ENCODE measurements at places on chromosomes 5 and 9.
A peak's percentile ranks its signal among the peaks of the same experiment; 100 is the strongest.

GRCh38 chr5:32202394-32202793 lies 28.3 kb upstream of the GOLPH3 start:
- DNase-seq: no peak

- no peak for DNase-seq
Measured at GRCh38 chr5:117475919-117476318, 901.3 kb upstream of the SEMA6A start.

- DNase-seq: no peak
Measured at GRCh38 chr9:123246534-123246933, 21.9 kb downstream of the STRBP start.

DNA sequence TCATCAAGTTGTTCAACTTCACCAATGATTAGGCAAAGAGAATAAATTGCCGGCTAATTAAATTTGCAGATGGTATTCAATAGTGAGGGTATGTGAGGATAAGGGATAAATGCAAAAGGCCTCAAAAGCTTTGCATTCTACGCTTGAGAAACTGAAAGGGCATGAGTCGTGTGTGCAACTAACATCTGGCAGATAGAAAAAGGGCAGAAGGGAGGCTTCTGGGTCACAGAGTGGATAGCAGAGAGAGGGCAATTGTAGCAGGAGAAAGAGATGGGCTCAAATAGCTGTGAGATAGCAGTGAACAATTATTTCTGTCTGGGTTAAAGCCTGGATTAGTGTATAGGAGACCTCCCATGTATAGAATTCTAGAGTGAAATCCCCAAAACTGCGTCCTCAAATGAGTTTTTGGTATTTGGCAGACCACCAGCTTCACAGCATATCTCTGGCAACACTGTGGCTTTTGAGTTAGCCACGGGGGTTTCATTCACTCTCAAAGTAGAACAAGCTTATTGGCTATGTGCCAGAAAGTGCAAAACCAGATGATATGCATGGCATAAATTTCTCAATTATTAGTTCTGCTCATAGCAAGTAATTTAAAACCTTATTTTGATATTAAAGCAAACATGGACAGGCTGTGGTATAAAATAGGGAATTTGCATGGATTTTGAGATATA lies 586.3 kb downstream of the BRINP1 start:
- DNase-seq: no peak

DNA sequence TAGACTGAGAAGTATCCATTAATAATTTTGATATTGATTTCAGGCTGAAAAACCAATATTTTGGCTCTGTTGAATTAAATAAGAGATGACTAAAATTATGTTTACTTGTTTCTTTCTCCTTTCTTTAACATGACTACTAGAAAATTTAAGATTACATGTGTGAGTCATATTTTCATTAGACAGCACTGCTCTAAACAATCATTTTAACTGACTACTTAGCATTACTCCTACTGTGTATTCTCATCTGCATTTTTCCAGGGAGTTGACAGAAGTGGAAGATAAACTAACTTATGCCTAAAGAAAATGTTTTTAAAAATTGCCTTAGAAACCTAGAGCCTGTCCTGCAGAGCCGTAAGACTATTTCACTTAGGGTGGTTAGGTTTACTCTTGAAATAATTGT lies 29.1 kb downstream of the TNC start:
- DNase-seq: no peak

DNA sequence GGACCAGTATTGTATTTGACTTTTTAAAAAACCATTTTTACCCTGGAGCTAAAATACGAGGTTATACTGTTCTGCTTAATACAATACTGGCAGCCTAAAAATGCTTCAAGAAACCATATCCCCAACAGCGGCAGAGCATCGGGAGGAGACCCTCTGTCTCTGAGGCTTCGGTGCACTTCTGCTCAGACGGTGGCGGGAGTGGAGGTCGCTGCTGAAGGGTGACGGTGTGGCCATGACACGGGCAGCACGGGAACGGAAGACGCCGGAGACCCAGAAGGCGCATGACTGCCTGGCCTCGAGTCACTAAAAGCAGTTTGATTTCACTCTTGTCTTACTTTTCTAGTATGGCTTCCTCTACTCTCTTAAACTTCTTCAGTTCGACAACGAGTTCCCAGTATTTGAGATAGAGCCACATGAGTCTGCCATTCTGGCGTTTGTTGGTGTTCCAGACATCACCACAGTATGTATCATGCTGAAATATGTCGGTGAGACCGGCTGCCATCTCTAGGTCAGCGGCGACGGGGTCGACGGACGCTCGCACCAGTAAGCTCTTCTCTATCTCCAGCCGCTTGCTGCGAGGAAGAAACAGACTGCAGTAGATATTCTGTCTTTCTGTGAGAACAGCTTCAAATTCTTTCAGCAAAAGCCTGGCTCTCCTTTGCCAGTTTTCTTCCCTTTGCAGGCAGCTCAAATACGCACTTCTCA lies 12.8 kb downstream of the CCDC127 start:
- no peak for DNase-seq

- no peak for DNase-seq
Measured at GRCh38 chr9:20331095-20331685, 291.1 kb downstream of the MLLT3 start.

DNA sequence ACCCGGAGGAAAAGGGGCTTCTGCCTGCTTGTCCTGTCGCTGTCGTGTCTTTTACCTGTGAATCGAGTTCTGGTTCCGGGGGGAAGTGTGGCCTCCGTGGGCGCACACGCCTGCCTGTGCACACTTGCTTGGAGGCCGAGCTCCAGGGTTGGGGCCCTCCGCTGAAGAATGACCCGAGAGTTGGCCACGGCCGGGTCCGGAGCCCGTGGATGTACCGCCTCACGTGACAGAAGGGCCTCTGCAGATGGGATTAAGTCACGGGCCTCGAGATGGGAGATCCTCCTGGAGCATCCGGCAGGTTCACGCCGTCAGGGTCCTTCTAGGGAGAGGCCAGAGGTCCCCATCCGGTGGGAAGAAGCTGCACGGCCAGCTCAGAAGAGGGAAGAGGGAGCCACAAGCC lies 81.0 kb downstream of the KCNT1 start:
- no peak for DNase-seq

- no peak for DNase-seq
Measured at GRCh38 chr5:79491690-79492317, 22.1 kb downstream of the HOMER1 start.

- DNase-seq: no peak
Measured at GRCh38 chr9:129493706-129494047, 127.2 kb downstream of the C9orf50 start.

DNA sequence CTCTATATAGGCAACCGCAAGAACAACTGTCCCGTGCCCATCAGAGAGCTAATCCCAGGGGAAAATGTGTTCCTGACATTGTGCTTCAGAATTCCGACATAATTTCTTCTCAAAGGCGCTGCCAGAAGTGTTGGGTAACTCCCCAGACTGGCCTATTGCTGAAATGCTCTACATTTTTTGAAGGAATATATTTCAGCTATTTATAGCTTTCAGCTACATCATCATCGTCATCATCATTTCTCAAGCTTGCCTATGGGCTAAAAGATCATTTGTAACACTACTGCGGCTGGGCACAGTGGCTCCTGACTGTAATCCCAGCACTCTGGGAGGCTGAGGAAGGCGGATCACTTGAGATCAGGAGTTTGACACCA lies 49.7 kb downstream of the MYO10 start:
- DNase-seq: no peak

- DNase-seq: no peak
Measured at GRCh38 chr5:932628-933250, 40.1 kb downstream of the TRIP13 start.

GRCh38 chr9:136847826-136848392 lies 1.3 kb upstream of the PHPT1 start:
- peak; percentile 30 for DNase-seq

GRCh38 chr5:67908126-67908765 lies 307.3 kb upstream of the PIK3R1 start:
- DNase-seq: no peak

DNA sequence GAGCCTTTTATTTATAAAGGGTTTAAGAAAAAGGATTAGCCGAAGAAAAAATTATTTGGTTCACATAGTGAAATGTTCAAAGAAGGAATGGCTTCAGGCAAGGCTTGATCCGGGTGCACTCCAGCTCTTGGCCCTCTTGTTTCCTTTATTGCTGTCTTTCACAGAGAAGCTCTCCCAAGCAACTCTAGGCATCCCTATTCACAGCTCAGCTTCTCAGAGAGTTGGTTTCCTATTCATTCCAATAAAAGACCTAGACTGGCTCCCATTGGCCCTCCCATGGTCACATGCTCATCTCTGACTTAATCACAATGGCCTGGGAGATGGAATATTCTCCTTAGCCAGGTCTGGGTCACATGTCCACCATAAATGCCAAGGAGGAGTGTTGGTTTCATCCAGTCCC lies 9.4 kb upstream of the FGFR4 start:
- DNase-seq: no peak

DNA sequence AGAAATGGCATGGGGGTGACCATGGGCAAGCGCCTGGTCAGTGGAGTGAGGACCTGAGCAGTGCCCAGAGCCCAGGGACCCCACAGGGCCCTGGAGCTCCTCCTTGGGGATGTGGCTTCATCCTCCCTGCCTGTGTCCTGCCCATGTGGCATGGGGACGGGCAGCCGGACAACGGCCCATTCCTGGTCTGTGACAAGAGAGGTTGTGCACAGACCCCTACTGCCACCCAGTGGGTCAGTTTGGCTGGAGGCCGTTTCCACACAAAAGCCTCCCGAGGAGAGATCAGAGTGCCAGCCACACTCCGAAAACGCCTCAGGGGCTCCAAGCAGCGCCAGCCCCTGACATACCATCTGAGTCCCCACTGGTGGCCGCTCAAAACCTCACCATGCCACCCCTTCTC lies 19.8 kb downstream of the SLC6A18 start:
- no peak for DNase-seq

DNA sequence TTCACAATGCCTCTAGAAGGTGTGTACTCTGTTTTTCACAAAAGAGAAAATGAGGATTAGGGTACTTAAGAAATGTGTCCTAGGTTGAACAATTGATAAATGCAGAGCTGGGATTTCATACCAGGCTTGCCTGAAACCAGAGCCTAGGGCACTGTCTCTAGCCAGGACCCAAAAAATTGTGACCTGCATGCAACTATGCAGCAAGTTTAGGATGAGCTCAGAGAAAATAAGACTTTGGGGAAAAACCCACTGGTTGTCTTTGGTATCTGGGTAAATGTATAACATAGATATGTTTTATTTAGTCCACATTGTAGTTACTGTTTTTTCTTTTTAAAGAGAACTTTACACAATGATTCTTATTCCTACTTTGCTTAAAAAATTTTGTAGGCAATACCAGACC lies 177.1 kb upstream of the SEMA6A start:
- DNase-seq: no peak

DNA sequence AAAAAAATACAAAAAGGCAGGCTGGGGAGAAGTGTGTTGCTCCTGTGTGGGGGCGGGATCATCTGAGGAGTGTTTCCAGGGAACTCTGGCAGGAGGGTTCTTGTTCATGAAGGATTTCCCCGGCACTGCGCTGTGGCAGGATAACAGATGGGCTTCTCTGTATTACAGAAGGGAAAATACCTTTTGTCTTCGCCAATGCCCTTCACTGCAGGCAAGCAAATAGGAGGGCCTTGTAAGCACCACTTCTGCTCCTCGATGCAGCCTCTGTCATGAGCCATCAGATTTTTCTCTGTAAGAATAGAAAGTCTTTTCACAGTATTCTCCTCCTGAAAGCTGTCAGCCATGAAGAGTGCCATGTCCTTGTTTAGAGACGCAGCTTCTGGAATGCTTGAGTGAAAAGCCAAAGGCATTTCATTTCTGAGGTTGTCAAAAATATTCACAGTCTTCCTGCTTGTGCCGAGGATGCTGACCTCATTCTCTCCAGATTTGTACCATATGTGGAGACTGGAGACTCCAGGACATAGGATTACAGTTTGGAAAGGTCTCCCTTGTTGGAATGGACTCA lies 294.0 kb downstream of the YTHDC2 start:
- DNase-seq: no peak

DNA sequence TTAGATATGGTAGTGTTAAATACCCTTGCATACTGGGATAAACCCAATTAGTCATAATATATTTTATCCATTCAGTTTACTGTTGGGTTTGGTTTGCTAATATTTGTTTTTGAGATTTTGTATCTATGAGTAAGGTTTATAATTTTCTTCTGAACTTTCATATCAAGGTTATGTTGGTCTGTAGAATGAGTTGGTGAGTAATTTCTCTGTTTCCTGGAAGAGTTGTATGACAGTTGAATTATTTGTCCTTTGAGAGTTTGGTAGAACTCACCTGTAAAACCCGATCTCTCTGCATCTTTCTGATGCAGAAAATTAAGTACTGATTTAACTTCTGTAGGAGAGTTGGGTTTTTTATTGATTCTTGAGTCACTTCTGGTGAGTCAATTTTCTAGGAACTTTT lies 20.4 kb downstream of the DDX4 start:
- DNase-seq: no peak

DNA sequence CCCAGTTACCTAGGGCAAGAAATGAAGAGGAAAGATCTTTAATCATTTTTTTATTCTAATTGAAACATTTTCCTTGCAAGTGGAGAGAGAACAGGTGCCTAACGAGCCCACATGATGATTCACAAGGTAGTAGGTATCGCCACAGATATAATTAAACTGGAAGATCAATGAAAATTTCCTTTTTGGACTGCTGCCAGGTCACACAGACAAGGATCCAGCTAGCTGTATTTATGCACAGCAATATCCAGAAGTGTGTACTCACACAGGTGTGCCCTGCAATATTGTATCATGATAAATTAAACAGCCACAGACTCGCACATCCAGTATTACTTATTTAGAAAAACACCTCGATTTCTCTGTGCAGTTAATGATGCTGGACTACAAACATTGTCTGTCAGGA lies 294.0 kb upstream of the SMARCA2 start:
- no peak for DNase-seq

DNA sequence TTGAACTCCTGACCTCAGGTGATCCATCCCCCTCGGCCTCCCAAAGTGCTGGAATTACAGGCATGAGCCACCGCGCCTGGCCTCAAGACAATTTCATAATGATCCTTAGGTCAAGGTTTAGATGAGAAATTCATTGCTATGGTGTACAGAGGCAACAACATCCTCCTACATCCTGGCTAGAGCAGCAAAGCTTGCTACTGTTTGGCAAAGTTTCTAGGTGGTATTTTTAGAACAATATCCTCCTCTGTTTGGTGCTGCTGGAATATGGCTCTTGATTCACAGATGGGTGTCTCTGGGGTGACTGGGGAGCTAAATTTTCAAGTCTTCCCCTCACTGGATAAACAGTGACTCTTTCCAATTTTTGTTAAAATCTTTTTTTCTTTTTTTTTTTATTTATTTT lies 30.6 kb downstream of the CRHBP start:
- no peak for DNase-seq

- no peak for DNase-seq
Measured at GRCh38 chr9:91191411-91192380, 170.0 kb downstream of the AUH start.

DNA sequence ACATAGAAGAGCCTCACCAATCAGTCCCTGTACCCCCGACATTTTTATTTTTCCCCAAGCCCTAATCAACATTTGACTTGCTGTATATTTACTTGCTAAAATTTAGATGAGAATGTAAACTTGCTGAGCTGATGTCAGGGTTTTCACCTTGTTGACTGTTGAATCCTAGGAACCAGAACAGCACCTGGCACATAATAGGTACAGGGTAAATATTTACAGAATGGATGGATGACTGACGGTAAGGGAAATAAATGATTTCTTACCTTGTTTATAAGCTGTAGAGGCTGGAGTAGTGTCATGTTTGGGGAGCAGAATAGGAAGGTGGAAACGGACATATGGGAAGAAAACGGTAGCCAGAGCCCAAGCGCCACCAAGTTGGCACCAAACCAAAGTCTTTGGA lies 107.0 kb upstream of the NUDT12 start:
- no peak for DNase-seq
